Left renal pelvis (tissue), 4 donors: ENCODE measurements at places on chromosomes 4 and X.

- DNase-seq = peak; percentile 65
Measured at GRCh38 chr4:145938618-145939440, at the start of gene ZNF827. Gene ZNF827 (minus strand): TSS chr4:145938823. CDS start chr4:145938407, 416 bp downstream.

- DNase-seq = no peak
Measured at GRCh38 chr4:124203613-124204238, 508.8 kb downstream of the ANKRD50 start.

- no peak for DNase-seq
Measured at GRCh38 chr4:7066006-7066405, 1.9 kb downstream of the GRPEL1 start.

DNA sequence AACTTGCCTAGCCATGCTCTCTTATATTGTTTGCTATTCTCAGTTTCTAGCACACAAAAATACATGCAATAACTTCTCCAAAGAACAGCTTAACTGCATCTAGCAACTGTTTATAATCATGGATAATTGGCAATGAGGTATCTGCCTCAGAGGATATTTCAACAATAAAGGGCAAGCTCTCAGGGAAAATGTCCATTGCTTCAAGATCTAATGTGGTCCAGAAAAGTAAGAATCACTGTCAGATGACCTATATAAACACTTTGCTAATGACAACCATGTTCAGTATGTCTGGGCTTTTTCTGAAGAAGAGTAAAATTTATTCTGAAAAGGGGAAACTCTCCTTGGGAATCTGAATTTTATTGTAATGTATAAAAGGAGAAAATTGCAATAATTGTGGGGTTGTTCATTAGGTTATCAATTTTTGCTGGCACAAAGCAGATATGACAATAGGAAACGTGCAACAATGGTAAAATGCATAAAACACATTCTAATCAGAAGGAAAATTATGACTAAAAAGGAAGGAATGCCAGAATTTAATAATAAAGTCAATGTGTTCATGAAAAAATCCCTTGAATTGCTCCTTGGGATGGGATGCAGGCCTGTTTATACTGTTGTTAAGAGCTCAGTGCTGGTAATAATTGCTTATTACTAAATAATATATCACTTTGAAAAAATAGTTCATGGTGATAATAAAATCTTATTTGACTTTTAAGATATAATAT is 90.3 kb downstream of the ANTXR2 start:
- no peak for DNase-seq

GRCh38 chr4:141375855-141376254 is 155.2 kb downstream of the ZNF330 start:
- no peak for DNase-seq

- peak; percentile 79 for DNase-seq
Measured at GRCh38 chr4:54228961-54229501, at the start of gene PDGFRA. Gene PDGFRA (plus strand): TSS chr4:54229293. CDS start chr4:54258769, 29,476 bp downstream.

GRCh38 chr4:76850010-76850441 is 47.9 kb downstream of the SOWAHB start:
- no peak for DNase-seq

DNA sequence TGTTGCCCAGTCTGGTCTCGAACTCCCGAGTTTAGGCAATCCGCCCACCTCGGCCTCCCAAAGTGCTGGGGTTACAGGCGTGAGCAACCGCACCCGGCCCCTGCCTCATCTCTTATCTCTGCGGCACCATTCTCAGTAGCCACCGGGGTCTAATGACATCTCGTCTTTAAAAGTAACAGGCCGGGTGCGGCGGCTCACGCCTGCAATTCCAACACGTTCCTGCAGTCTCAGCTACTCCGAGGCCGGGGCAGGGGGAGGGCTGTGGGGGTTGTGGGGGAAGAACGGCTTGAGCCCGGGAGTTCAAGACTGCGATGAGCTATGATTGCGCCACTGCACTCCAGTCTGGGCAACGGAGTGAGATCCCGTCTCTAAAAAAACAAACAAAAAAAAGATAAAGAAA is 28.8 kb downstream of the ING2 start:
- no peak for DNase-seq

GRCh38 chr4:110109455-110109854 is 89.0 kb downstream of the ELOVL6 start:
- no peak for DNase-seq

DNA sequence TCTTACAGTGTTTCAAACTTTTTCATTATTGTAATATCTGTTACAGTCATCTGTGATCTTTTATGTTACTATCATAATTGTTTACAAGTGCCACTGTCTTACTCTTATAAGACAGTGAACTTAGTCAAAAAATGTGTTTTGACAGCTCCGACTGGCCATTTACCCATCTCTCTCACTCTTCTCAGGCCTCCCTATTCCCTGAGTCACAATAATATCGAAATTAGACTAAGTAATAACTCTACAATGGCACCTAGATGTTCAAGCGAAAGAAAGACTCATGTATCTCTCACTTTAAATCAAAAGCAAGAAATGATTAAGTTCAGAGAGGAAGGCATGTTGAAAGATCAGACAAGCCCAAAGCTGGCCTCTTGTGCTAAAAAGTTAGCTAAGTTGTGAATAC is 184.2 kb downstream of the CDS1 start:
- DNase-seq = no peak

DNA sequence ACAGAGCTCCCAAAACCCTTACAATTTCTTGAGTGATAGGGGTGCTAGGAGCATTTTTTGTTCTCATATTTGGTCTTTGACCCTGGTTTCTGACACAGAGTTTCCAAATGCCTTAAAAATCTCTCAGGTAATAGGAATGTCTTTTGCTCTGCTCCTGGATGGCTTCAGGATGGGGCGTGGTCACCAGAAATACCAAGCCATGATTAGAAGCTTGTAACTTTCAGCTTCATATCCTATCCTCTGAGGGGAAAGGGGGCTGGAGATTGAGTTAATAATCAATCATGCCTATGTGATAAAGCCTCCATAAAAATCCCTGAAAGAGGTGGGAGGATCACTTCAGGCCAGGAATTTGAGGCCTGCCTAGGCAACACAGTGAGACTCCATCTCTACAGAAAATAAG is 34.6 kb upstream of the IL9R start:
- no peak for DNase-seq

DNA sequence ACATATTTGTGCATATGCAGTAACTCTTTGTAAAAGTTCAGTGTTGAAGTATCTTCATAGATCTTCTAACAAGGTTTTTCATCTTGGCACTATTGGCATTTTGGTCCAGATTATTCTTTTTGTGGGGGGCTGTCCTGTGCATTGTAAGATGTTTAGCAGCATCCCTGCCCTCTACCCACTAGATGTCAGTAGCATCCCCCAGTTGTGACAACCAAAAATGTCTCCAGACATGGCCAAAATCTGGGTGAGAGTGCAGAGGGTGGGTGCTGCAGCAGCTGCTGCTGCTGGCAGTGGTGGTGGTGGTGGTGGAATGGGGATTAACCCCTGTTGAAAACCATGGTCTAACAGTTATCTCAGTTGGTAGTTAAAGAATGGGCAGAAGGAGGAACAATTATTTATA is 370.0 kb downstream of the GPAT3 start:
- DNase-seq = no peak

- no peak for DNase-seq
Measured at GRCh38 chr4:185847352-185848097, 35.5 kb upstream of the SORBS2 start.

- no peak for DNase-seq
Measured at GRCh38 chr4:35539404-35540055, 704.8 kb downstream of the ARAP2 start.

DNA sequence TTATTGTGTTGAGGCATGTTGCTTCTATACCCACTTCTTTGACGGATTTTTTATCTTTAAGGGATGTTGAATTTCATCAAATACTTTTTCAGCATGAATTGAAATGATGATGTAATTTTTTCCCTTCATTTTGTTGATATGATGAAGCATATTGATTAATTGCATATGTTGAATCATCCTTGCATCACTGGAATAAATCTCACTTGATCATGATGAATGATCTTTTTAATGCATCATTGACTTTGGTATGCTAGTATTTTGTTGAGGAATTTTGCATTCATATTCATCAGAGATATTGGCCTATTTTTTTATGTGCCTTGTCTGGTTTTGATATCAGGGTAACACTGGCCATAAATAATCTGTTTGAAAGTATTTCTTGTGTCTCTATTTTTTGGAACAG is 754.7 kb downstream of the KCTD8 start:
- DNase-seq = no peak

DNA sequence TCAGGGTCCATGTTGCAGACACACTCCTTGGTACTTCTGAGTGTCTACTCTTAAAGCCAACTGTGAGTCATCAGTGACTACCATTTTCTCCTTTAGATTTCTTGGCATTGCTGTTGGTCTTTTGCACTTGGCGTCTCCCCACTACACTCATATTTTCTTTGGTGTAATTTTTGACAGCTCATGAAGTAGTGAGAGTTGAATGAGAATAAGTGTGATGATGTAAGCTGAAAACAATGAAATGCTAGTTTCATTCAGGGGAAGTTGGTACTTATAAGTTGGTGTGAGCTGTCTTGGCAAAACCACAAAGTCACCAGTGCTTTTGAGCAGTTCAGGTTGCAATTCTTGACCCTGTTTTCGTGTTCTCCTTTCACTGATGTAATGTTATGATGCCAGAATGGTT is 142.9 kb upstream of the ARX start:
- DNase-seq = no peak

DNA sequence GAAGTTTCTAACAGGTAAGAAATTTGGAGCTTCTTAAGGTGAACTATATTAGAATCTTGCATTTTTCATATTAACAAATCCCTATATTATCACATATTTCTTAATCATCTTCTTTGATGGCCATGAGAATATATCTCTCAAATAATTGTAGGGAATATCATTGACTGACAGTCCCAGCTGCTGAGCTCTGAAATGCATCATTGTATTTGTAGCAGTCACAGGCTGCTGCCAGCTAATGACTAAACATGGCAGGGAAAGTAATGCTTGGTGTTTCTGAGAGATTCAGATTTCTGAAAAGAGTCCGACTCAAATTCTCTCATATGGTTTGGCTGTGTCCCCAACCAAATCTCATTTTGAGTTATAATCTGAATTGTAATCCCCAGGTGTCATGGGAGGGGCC is 171.9 kb downstream of the TRAM1L1 start:
- DNase-seq = no peak

DNA sequence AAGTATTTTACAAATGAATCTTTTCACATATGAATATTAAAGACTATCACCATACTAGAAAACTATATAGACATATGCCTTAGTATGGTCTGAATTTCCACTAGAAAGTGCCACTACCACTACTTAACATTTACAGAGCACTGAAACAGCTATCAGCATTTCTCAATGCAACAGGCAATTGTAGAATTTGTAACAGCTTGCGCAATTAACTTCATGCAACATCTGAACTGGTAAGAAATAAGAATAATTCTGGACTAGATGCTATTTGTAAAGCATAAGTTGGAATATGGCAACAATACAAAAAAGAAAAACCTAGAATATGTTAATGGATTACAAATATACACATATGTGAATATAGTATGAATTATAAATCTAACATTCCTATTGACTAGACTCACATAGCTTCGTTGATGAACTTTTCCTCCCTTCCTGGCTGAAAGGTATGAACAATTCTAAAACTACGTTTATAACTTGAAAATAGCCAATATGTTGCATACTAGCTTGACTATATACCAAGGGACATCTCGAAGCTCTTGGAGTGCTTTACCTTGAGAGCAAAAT is 82.0 kb downstream of the ATP8A1 start:
- DNase-seq = no peak

DNA sequence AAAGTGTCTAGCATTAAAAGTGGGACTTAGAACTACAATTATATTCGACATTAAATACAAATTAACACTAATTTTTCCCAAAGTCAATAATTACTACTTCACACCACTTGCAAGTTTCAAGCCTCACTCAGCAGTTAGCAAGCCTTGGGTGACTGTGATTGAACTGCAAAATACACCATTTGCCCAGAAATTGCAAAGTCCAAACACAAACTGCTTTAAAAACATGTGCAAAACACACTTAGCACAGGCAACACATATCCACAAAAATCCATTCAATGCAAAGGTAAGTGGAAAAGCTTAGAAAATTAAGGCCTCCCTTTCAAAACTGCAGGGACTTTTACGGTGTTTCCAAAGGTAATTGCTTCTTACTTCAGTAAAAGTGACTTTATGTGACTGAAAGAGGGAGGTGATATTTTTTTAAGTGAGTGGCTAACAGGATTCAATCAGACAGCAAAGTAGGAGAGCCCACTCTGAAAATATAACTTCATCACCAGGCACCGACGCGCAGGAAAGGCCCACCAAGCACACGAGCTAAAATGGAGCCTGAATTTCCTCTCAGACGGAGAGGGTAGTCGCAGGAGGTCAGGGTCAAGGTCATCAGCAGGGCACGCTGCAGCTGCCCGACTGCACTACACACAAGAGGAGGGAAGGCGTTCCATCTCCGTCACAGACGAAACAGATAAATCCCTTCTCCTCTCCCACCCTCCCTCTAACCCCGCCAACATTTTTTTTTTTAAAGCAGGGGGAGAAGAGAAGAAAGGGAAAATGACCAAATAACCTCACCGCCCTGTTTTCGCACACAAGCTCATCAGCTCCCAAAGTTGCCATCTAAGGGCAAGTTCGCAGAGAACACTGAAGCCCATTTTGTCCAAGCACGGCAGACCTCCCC is 3.1 kb downstream of the ZNF827 start:
- DNase-seq = no peak

- no peak for DNase-seq
Measured at GRCh38 chr4:38769441-38769840, 13.3 kb downstream of the TLR10 start.

DNA sequence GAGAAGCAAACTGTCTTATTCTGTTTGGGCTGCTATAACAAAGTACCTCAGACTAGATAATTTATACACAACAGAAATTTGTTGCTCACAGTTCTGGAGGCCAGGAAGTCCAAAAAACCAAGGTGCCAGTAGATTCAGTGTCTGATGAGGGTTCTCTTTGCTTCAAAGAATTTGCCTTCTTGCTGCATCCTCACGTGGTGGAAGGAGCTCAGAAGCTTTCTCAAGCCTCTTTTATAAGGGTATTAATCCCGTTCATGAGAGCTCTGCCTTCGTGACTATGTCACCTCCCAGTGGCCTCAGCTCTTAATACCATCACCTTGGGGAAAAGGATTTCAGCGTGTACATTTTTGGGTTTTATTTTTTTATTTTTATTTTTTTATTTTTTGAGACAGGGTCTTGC is 20.1 kb downstream of the CA5B start:
- no peak for DNase-seq

DNA sequence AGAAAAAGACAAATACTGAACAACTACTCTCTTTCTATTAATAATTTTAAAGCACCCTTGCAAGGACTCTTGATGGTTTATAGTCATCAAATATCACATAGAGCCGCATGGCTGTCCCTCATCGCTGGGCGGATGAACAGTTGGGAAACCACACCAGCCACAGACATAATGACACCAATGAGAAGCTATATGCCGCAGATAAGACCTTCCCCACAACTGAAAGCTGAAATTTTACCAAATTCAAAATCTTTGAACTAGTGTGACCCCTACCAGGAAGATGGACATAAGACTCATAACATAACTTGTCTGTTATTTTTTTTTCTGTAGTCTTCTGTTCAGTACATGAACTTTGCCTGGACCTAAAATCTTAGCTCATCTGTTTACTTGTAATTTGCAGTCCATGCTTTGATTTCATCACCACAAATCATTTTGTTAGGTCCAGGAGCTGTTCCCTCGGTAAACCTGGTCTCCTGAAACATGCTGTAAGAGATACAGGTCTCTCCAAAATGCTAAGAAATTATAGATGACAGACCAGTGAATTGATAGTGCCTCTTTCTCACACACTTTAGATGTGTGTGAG is 157.3 kb upstream of the RAPGEF2 start:
- DNase-seq = no peak

- no peak for DNase-seq
Measured at GRCh38 chrX:22985958-22986357, 13.8 kb upstream of the DDX53 start.
